ENCODE measurements at places on chromosomes 1 and 21.

- peaks cover 12% of the 10 kb centered on the region for H3K36me3 ChIP-seq
- DNase-seq = peak; percentile 44
- no peaks in the 10 kb centered on the region for H3K27me3 ChIP-seq
- peak overlapping the region; percentile 63 for H3K4me3 ChIP-seq
- peak overlapping the region; percentile 66 for H3K27ac ChIP-seq
Measured at GRCh38 chr21:37220433-37220980, 46.6 kb downstream of the VPS26C start.

- DNase-seq = no peak
- peaks cover 28% of the 10 kb centered on the region for H3K36me3 ChIP-seq
- no peaks in the 10 kb centered on the region for H3K27me3 ChIP-seq
- peak overlapping the region; percentile 22 for H3K4me3 ChIP-seq
Measured at GRCh38 chr1:183872403-183872802, 67.5 kb downstream of the RGL1 start.

- H3K36me3 ChIP-seq = peaks cover 3% of the 10 kb centered on the region
- peak overlapping the region; percentile 85 for H3K27ac ChIP-seq
- H3K4me1 ChIP-seq = peaks cover 18% of the 10 kb centered on the region
- no peak for DNase-seq
- H3K27me3 ChIP-seq = no peaks in the 10 kb centered on the region
Measured at GRCh38 chr1:11935057-11935412, 518 bp downstream of the PLOD1 start.

DNA sequence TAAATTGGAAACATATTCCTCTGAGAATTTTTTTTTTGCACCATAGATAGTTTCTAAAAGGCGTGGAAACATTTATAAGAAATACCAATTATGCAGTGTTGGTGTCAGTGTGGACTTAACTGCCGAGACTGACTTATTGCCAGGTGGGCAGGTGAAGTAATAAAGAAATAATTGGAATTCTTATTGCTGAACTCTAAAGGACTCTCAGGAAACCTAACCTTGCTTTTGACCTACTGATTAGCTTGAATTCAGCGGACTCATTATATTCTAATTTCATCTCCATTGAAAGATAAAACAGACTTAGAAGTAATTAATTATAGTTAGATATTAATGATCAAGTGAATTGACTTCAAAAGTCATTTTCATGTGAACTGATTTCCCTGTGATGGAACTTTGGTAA lies 26.3 kb downstream of the KCNK1 start:
- peaks cover 14% of the 10 kb centered on the region for H3K27me3 ChIP-seq
- H3K36me3 ChIP-seq = no peaks in the 10 kb centered on the region
- no peak for DNase-seq
- H3K27ac ChIP-seq = no peak overlapping the region
- H3K4me1 ChIP-seq = no peaks in the 10 kb centered on the region

DNA sequence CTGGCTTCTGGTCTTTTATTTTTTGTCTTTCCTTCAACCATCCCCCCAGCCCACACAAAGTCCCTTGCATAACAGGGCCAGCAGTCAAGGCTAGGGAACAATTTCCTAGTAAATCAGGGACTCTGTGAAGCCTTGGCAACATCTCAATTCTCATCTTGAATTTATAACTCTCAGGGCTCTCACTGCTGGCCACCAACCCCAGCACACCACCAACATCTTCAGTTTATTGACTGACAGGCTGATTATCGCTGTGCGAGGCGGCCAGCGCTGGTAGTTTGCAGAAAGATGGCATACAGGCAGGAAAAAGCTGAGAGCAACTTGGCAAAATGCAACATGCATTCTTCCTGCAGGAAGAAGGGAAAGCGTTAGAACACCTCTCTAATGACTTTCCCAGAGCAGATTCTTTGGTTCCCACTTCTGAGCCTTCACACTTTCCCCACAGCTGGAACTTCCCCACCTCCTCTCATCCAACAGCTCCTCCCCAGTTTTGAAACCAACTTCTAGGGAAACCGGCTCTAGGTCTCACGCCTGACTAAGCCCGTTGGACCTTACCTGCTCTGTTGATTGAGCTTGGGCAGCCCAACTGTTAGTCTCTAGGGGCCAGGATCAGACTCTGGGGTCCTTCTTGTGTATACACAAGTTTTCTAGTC lies 26.3 kb upstream of the CSF1 start:
- no peak overlapping the region for H3K27ac ChIP-seq
- no peak for DNase-seq
- H3K4me1 ChIP-seq = no peaks in the 10 kb centered on the region
- no peaks in the 10 kb centered on the region for H3K36me3 ChIP-seq
- H3K4me3 ChIP-seq = no peak overlapping the region

DNA sequence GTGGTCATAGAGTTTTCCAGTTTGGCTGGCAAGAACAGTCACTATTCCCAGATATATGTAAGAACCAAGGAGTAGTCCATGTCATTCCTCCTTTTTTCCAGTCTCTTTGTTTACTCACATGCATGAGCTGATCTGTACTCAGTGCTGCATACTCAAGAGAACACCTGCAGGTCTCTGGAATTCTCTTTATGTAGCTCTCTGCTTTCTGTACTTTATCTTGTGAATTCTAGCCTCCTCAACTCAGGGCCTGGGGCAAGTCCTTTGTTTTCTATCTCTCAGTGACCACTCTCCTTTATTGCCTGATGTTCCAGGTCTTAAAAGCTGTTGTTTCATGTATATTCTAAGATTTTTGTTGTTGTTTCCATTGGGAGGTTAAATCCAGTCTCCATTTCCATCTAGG lies 478.9 kb downstream of the DPYD start:
- no peak for DNase-seq
- H3K4me1 ChIP-seq = no peaks in the 10 kb centered on the region
- no peak overlapping the region for H3K27ac ChIP-seq
- no peaks in the 10 kb centered on the region for H3K27me3 ChIP-seq
- no peaks in the 10 kb centered on the region for H3K36me3 ChIP-seq
- H3K4me3 ChIP-seq = no peak overlapping the region

DNA sequence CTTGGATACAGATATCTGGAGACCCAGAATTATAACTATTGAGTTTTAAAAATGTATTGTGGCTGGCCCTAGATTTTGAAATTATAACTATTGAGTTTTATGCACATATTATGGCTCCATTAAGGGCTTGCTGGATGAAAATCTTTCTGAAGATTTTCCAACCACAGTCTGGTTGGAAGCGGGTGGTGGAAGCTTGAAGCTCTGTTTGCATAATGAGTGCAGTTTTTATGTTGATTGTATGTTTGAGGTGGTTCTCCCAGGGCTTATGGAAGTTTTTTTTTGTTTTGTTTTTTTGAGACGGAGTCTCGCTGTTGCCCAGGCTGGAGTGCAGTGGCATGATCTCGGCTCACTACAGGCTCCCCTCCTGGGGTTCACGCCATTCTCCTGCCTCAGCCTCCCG lies 10.1 kb upstream of the CTPS1 start:
- no peak overlapping the region for H3K27ac ChIP-seq
- H3K27me3 ChIP-seq = no peaks in the 10 kb centered on the region
- H3K36me3 ChIP-seq = no peaks in the 10 kb centered on the region
- H3K4me1 ChIP-seq = no peaks in the 10 kb centered on the region
- no peak for DNase-seq

DNA sequence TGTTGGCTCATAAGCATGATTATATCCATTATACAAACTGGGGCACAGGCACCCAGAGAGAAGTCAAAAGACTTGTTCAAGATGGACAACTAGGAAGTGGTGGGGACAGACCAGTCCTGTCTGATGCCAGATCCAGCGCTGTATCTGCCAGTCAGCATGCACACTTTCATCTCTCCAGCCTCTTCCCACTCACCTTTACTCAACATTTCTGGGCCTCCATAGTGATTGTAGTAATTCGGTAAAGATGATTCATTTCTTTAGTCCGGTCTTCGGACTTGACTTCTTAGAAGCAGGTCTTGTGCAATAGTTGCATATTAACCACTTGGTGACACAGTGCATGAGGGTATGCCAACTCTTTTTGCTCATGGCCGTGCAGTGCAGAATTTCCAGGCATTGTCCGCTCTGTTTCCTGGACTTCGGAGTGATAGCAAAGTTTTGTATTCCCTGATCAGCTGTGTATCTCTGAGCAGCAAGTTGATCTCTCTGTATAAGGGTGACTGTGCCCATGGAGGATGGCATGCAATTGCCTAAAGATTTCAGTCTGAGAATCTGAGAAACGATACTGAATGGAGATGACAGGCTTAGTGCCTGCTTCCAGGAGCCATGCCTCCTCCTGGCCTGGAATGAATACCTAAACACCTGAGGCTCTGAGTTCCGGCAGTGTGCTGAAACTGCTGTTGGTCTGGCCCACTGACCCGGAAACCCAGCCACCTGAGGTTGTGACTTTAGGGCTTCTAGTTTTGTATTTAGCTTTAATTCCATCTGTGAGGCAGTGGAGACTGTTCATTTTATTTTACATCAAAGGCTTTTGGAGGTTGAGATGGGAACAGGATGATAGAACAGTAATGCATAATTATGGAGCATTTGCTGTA lies 39.0 kb downstream of the GALNT2 start:
- H3K27me3 ChIP-seq = no peaks in the 10 kb centered on the region
- H3K27ac ChIP-seq = no peak overlapping the region
- no peak overlapping the region for H3K4me3 ChIP-seq
- no peaks in the 10 kb centered on the region for H3K36me3 ChIP-seq

DNA sequence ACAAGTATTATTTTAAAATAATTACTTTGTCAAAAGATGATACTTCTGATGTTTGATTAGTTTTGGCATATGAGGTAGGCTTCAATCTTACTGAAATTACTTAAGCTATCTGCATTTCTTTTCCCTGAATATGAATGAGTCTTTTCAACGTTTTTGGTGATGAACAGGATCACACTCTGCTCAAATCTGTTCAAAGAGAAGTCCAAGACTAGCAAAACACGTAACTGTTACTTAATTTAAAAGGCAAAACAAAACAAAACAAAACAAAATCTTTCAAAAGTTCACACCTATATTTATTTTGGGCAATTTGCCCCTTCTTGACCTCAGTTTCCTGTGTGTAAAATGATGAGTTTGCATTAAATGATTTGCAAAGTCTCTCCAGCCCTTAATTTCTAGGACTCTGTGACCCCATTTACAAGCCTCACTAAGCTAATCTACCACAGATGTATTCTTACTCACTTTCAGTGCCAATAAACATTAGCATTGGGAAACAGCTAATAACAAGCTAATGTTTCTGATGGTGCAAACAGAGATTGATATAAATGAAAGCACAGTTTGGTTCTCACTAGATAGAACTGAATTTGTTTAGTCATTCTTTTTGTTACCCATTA lies 865.4 kb downstream of the LTN1 start:
- H3K36me3 ChIP-seq = no peaks in the 10 kb centered on the region
- no peaks in the 10 kb centered on the region for H3K4me1 ChIP-seq
- no peak overlapping the region for H3K4me3 ChIP-seq
- no peaks in the 10 kb centered on the region for H3K27me3 ChIP-seq
- DNase-seq = no peak
- no peak overlapping the region for H3K27ac ChIP-seq

DNA sequence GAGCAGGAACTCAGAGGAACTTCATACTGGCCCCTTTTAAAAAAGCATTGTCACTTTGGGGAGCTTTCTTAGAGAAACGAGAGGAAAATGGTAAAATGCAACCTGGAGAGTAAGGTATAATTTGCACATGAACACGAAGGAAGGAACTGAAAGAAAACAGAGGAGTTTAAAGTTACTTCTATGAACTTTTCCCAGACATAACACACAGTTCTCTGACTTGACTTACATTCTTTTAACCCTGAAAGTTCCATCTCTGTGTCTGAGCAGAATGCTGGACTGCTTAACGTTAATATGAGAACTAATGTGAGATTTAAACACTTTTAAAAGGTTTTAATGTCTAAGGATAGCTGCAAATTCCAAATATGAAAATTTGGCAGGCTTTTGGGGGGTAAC lies 102.3 kb downstream of the NFIA start:
- peaks cover 37% of the 10 kb centered on the region for H3K4me1 ChIP-seq
- DNase-seq = no peak
- peak overlapping the region; percentile 30 for H3K4me3 ChIP-seq
- peak overlapping the region; percentile 87 for H3K27ac ChIP-seq
- no peaks in the 10 kb centered on the region for H3K36me3 ChIP-seq

- H3K27me3 ChIP-seq = no peaks in the 10 kb centered on the region
- H3K4me3 ChIP-seq = no peak overlapping the region
- peaks cover 6% of the 10 kb centered on the region for H3K36me3 ChIP-seq
- H3K27ac ChIP-seq = peak overlapping the region; percentile 72
- peak; percentile 88 for DNase-seq
Measured at GRCh38 chr1:43836267-43836951, 97.2 kb upstream of the ARTN start.

DNA sequence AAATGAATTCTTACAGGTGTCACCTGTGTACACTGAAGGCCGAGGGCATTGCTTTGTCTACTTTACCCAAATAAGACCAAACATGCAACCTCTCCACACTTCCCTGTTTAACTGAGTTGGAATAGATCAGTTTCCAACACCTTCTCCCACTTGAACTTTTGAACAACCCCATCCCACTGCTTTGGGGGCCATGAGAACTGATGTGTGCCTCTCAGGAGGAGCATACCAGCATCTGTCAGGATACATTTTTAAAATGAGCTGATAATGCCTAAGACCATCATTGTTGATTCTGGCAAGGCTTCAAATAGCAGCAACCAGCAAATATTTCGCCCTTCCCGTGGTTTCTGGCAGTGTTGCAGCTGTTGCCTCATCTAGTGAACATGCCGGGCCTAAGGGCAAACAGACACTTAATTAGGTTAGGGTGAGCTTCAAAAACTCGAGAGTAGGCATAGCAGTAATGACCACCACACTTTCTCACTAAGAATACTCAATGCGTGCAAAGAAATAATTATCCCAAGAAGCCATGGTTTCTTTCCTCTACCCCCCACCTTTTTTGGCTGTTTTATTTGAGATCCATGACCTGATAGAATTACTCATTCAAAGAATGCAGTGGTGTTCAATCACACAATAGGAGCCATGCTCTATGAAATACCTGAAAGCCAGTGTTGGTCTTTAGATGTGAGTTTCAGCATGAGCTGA lies 63.7 kb downstream of the MAP10 start:
- peak; percentile 18 for DNase-seq
- no peaks in the 10 kb centered on the region for H3K4me1 ChIP-seq
- H3K4me3 ChIP-seq = no peak overlapping the region
- H3K36me3 ChIP-seq = no peaks in the 10 kb centered on the region
- H3K27me3 ChIP-seq = no peaks in the 10 kb centered on the region

- H3K4me3 ChIP-seq = no peak overlapping the region
- no peaks in the 10 kb centered on the region for H3K36me3 ChIP-seq
- no peaks in the 10 kb centered on the region for H3K27me3 ChIP-seq
- H3K27ac ChIP-seq = peak overlapping the region; percentile 54
Measured at GRCh38 chr1:161956097-161956496, 67.6 kb downstream of the OLFML2B start.

DNA sequence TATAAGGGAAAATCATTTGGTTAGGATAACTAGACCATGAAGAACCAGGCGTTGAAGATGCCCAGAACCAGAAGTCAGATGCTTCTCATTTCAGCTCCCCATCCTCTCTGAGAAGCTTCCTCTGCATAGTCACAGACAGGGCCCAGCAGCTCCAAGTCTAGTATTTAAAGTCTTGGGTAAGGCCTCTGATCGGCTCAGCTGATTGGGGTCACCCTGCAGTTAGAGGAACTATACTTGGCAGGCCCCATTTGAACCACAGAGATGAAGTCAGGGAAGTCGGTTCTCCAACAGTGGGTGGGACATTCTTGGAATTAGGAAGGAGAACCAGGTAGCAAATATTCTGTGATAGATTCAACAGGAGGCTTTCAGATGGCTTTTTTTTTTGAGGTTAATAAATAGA lies 48.3 kb downstream of the SLC22A15 start:
- no peak for DNase-seq
- H3K4me1 ChIP-seq = no peaks in the 10 kb centered on the region
- H3K27ac ChIP-seq = no peak overlapping the region
- H3K36me3 ChIP-seq = no peaks in the 10 kb centered on the region
- H3K27me3 ChIP-seq = no peaks in the 10 kb centered on the region
